ENCODE measurements at places on chromosomes 16 and 17. TPM values are rescaled to one million over a fixed set of nuclear protein-coding genes. Genes with fewer than 3 reads are reported as not detected.

GRCh38 chr17:41801374-41802271 lies 10.1 kb downstream of the P3H4 start:
- peak; percentile 81 for DNase-seq

The CCL3 gene
- polyA plus RNA-seq = 2.0 TPM

The HBA1 gene
- polyA plus RNA-seq = 481 TPM

The RASD1 gene
- polyA plus RNA-seq = 1.0 TPM

DNA sequence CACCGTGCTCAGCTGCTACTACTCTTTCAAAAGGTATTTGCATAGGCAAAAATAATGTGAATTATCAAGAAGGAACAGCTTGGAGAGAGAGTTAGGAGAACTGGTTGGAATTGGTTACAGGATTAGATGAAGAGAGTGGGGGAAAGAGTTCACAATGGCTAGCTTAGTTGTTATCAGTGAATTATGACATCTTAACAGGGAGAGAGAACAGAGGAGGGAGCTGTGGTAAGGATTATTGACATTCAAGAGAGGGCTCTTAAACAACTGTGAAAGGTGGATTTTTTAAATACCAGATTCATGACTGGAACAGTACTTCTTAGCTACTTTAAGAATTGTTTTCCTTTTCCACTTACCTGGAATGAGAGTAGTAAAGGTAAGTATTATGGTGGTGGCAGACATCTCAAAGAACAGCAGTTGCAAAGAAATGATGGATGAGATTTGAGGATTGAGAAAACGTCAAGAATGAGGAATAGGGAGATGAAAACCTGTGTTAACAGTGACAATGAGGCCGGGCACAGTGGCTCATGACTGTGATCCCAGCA lies 43.9 kb upstream of the SLC5A11 start:
- DNase-seq = no peak

DNA sequence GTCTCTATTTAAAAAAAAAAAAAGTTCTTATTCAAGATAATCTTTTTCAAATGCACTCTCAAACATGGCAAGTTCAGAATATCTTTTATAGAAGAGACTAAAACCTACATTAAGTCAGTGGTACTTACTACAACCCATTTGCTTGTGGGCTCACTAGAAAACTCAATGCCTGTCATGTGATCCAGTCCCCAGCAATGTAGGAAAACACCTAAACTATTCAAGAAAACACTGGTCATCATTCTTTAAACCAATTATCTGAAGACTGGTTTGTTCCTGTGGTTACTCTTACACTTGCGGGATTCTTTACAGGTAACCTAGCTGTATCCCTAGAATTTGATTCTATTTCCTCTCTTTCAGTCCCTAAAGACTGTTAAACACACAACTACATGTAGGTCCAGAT lies 19.6 kb downstream of the MED13 start:
- no peak for DNase-seq

DNA sequence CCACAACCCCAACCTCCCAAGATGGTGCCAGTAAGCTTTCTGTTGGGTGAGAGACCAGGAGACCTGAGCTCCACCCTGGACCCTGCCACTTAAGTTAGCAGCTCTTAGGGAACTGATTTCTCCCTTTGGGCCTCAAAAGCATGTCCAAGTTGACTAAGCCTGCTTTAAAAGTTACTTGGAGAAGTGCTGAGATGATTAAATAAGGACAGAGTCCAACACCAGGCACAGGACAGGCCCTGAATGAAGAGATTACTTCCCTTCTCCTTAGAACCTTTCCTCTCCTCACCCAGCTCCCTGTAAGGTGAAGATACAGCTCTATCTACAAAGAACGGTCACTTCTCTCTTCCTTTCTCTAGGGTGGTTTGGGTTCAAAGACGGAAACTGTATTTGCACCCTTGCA lies 162.6 kb downstream of the XYLT1 start:
- DNase-seq = no peak

- no peak for DNase-seq
Measured at GRCh38 chr17:29749045-29749825, 126.5 kb upstream of the CORO6 start.

GRCh38 chr16:14285513-14286367 lies 214.6 kb downstream of the MRTFB start:
- DNase-seq = peak; percentile 87

DNA sequence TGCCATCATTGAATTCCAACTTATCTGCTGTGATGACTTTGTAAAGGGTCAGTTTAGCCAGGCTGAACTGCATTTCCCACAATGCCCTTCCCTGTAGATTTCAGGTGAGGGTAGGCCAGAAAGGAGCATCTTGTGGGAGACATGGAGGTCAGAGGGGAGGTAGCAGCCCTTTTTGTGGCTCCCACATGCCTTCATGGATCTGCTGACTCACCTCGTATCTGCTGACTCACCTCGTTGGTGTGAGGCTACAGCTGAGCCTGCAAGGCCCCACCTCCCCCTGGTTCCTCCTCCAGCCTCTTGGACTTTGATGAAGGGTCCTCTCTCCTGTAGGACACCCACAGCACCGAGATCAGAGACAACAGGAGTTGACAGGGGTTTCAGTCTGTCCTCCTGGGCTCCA lies 102.5 kb downstream of the SALL1 start:
- DNase-seq = no peak

DNA sequence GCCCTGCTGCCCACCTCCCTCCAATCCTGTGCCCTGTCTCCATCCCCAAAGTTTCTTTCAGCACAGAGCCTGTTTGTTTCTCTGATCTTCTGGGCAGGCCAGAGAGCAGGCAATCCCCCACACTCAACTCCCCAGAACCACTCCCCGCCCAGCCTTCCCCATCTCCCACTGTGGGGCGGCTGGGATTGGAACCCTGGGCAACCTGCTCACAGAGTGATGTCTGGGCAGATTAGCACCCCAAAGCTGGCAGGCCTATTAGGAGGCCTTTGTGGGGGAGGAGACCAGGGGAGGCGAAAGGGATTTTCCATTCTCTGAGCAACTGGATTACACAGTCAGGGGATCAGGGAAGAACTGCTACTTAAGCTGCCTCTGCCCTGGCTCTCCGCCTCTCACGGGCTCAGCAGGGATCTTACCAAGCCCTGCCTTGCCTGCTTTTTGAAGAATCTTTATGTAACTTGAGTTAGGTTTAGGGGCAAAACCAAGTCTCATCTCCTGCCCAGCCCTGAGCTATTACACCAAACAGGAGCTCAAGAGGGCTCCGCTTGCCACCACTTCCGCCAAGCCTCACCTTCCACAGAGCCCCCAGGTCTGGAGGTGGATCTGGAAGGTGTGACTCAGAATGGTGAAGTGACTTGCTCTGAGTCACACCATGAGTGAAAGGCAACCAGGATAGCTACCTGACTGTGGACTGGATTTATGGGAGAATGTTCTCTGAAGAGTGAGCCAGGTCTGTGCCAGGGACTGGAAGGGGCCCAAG lies 16.0 kb upstream of the LHX1 start:
- no peak for DNase-seq

GRCh38 chr16:2179107-2179501 lies 17.3 kb downstream of the CASKIN1 start:
- no peak for DNase-seq

The KCTD19 gene
- polyA plus RNA-seq = 1.2 TPM

GRCh38 chr16:48540222-48540900 lies 69.6 kb downstream of the N4BP1 start:
- DNase-seq = no peak

DNA sequence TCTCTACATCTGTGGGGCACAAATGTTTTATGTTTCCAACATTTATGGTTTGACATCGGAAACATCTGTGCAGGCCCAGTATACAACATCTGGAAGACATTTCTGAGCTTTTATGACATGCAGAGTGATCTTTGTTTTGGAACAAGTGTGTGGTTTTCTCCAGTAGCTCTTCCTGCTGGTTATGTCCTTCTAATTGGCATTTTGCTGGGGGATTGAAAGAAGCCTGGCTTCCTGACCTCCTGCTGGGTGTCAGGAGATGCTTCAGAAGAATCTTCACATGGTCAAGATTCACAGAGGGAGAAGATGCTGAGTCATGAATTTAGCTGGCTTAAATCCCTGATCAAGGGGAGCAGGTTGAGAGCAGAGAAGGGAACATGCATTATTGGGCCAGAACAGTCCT lies 279.5 kb upstream of the MYOCD start:
- DNase-seq = no peak

GRCh38 chr16:50950955-50951354 lies 200.1 kb downstream of the SALL1 start:
- no peak for DNase-seq

The IQCK gene
- polyA plus RNA-seq = 47.7 TPM

The MYH10 gene
- 238 TPM for polyA plus RNA-seq

The NUPR1 gene
- polyA plus RNA-seq = 15.0 TPM

The GAS2L2 gene
- polyA plus RNA-seq = not detected

The FADS6 gene
- polyA plus RNA-seq = 0.45 TPM

GRCh38 chr16:68408967-68409366 lies 39.3 kb downstream of the SMPD3 start:
- no peak for DNase-seq

GRCh38 chr16:81837312-81837751 lies 58.2 kb downstream of the PLCG2 start:
- DNase-seq = no peak

The GLIS2 gene
- polyA plus RNA-seq = 59.1 TPM

DNA sequence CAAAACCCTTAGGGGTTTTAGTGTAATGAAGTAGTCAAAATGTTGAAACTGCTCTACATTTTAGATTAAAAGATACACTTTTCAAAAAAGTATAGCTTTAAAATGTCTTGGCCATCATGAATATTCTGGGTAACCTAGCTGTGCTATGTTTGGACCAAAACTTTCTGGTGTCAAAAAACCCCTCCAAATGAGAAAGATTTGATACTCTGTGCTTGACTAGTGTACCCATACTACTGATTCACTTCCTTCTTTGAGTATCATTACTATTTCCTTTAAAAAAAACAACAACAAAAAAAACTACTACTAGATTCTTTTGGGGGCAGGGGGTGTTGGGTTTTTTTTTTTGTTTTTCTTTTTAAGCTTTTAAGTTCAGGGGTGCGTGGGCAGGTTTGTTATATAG lies 37.3 kb downstream of the PTRH2 start:
- no peak for DNase-seq

DNA sequence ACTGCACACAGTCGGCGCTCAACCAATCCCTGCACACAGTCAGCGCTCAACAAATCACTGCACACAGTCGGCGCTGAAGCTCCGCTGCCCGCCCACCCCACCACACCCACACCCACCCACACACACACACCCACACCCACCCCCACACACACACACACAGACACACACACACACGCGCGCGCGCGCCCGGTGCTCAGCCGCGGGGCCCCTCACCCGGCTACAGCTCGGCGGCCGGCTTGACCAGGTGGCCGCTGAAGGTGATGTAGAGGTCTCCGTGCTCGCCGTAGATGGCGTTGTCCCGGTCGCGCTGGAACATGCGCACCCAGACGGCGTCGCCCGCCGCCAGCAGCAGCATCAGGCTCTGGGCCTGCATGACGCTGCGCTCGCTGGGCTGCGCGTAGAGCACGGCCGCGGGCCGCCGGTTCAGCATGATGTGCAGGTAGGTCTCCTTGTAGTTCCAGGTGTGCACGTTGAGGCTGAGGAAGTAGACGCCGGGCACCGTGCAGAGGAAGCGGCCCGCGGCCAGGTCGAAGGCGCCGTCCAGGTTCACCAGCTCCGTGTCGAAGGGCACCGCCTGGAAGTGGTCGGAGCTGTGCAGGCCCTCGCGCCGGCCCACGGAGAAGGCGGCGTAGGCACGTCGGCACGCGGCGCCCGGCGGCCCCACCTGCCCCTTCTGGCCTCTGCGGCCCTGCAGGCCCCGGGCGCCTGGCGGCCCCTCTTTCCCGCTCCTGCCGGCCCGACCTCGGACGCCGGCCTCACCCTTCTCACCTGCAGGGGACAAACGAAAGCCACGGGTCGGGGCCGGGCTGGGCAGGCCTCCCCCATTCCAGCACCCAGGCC lies 2.5 kb downstream of the C1QTNF8 start:
- no peak for DNase-seq

GRCh38 chr16:28193530-28194423 lies 18.0 kb downstream of the XPO6 start:
- no peak for DNase-seq

GRCh38 chr17:65694601-65695000 lies 133.2 kb upstream of the AXIN2 start:
- DNase-seq = no peak

GRCh38 chr16:21211486-21211885 lies at the start of gene ZP2:
TSS of gene ZP2 (minus strand) at chr16:21211574. CDS start at chr16:21211547, 27 bp downstream.
- no peak for DNase-seq

GRCh38 chr17:29572691-29573557 lies 4.4 kb downstream of the TP53I13 start:
- no peak for DNase-seq

- DNase-seq = no peak
Measured at GRCh38 chr17:81870131-81870980, 781 bp downstream of the ARHGDIA start.

DNA sequence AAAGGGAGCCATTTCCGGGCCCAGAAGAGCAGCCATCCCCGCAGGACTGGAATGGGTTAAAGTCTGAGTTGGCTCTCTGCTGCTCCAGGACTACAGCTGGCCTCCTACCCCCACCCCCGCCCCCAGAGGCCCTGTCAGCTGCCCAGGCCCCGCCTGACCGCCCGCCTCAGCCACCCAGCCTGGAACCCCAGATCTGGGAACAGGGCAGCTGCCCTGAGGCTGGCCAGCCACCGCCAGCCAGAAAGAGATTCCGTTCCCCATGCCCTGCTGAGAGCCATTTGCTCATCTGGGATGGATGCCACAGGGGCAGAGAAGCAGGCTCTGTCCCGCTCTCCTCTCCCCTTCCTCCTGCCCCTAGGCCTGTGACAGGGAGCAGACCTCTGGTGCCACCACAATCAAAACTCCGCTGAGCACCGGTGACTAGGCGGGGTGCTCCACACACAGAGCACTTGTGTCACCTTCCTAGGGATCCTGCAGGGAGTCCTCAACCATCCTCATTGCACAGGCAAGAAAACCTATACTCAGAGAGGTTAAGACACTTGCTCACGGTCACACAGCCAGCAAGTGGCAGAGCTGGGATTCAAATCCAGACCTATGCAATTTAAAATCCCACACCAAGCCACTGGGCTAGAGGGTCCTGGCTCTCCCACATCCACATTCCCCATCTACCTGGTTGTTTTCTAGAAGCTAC lies 44.1 kb downstream of the ZNF423 start:
- DNase-seq = no peak

- DNase-seq = no peak
Measured at GRCh38 chr17:43540821-43541674, 5.1 kb downstream of the ETV4 start.

DNA sequence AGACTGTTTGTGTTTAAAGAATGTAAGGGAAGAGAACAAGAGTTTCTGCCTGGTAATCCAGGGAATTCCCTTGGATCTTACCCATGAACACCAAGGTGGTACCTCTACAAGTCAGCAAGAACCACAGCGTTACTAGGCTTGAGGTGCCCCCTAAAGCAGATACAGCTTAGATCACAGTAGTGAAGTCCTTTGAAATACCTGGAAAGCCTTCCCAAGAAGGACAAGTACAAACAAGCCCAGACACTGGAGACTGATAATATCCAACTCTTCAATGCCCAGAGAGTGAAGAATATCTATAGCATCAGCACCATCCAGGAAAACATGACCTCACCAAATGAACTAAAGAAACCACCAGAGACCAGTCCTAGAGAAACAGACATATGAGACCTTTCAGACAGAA lies 3.8 kb upstream of the APPBP2 start:
- no peak for DNase-seq

The CCL1 gene
- polyA plus RNA-seq = not detected

Measured in left renal cortex interstitium (tissue), 4 donors.